Midbrain (tissue), 1 donor: ENCODE measurements at places on chromosomes 5 and 9.

- DNase-seq: peak; percentile 69
Observed at GRCh38 chr9:136981588-136982231, 1.1 kb upstream of the LCNL1 start.

DNA sequence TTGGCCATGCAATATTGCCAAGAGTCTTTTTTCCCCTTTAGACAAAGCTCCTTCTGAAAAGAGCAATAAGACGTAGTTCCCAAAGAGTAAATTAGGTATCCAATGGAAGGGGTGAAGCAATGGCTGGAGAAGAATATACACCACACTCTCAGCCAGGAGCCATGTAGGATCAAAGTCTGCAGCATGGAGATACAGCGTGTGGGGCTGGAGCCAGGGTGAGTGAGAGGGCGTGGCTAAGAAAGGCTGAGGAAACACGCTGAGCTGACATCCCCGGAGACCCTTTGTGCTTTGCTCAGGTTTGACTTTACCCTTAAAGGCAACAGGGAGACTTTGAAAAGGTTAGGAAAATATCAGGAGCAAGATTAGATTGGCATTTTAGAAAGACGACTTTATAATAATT is 87.1 kb upstream of the ELL2 start:
- DNase-seq: no peak

- DNase-seq: no peak
Observed at GRCh38 chr5:69432412-69433206, 17.7 kb downstream of the MARVELD2 start.

- no peak for DNase-seq
Observed at GRCh38 chr5:51398875-51399642, 15.8 kb downstream of the ISL1 start.

DNA sequence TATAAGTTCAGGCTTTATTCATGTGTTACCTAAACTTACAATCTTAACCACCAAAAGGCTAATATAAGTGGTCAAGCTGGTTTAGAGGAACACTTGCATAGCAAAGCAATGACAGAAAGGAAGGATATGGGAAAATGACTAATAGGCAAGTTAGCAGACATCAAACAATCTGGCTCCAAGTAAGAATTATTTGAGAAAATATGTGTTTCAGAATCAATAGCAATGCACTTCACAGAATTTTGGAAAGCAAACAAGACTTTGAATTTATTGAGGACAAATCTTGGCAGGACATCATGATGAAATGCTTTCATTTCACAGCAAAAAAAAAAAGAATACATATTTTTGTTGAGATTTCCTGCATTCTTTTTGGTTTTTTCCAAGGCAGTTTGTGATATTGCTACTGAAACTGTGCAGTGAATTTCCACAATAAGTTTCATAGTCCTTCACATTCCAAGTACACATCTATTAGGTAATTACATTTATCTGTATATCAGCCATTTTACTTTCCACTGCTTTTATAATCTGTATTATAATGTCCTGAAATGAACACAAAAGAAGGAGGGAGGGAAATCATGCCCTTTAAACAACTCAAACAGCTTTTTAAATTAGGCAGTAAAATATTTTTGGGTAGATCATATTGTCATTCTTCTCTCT is 417.9 kb downstream of the NR2F1-AS1 start:
- DNase-seq: no peak

DNA sequence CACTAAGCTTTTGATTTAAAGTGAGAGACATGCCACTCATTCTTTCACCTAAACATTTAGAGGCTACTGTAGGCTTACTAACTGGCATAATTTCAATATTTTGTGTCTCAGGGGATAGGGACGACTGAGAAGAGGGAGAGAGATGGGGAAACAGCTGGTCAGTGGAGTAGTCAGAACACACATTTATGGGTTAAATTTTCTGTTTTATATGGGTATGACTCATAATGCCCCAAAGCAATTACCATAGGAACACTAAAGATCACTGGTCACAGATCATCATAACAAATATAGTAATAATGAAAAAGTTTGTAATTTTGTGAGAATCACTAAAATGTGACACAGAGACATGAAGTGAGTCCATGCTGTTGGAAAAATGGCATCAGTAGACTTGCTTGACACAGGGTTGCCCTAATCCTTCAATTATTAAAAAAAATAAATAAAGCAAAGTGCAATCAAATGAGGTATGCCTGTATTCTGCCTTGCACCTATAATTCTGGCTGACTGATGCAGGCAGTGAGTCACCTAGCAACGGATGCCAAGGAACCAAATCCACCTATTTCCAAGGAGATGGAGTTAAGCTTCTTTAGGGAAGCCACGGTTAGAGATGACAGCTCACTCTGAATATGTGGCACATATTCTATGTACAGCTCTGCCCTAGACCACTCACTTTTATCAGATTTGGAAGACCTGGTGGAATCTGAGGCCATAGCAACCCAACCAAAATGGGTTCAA is 166.1 kb downstream of the MARCHF11 start:
- no peak for DNase-seq

DNA sequence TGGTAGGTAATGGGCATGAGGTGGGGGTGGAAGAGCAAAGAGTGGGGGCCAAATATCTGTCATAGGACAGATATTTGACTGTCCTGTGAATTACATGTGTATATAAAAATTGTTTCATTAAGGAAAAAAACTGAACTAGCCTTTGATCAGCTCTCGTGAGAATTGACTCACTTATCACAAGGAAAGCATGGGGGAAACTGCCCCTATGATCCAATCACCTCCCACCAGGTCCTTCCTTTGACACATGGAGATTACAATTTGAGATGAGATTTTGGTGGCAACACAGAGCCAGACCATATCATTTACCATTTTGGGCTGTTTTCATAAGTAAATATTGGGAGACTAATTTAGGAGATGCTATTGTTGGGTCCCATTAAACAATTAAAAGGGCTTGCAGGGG is 63.2 kb upstream of the FYB1 start:
- DNase-seq: no peak

- DNase-seq: no peak
Observed at GRCh38 chr9:93614830-93615468, 38.6 kb downstream of the PHF2 start.

DNA sequence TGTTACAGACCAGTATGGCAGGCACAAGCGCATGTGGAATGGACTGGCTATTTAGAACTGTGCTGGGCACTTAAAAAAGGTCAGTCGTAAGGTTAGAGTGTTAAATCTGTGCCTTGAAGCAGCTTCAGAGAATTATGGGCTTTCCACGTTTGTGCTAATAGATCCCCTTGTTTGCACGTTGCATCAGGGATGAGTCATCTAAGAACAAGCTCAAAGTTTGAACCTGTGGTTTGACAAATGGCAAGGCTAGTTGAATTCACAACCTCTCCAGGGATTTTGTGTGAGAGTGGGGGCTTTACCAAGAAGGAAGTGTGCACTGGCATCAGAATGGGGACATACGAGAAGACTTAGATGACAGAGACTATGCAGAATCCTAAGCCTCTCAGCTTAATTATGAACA is 249.6 kb downstream of the IRX1 start:
- DNase-seq: no peak

DNA sequence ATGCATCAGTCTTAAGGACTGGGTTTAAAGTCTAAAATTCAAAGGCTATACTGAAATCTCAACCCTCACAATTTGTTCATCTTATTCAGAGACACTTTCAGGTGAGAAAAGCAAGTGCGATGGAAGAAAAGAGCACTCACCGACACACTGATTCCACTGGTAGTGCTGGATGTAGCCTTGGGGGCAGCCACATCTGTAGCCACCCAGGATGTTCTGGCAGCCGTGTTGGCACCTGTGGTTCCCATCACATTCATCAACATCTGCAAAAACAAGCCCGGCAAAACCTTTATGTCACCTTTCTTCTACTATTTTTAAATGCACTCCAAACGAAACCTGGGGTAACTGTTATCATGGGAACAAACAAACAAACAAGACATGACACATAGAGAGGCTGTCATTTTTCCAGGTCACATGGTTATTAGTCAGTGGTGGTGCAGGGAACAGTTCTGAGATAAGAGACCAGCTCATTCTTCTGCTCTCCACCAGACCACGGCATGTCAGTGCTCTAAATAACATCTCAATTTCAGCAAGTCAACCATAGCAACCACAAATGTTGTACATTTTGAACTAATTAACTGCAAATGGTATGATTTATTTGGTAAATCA is 188.4 kb downstream of the SLC12A2 start:
- DNase-seq: no peak

GRCh38 chr5:132477784-132478365 is 12.7 kb downstream of the IRF1 start:
- DNase-seq: no peak

- DNase-seq: no peak
Observed at GRCh38 chr5:14600846-14601245, 19.3 kb downstream of the OTULINL start.

DNA sequence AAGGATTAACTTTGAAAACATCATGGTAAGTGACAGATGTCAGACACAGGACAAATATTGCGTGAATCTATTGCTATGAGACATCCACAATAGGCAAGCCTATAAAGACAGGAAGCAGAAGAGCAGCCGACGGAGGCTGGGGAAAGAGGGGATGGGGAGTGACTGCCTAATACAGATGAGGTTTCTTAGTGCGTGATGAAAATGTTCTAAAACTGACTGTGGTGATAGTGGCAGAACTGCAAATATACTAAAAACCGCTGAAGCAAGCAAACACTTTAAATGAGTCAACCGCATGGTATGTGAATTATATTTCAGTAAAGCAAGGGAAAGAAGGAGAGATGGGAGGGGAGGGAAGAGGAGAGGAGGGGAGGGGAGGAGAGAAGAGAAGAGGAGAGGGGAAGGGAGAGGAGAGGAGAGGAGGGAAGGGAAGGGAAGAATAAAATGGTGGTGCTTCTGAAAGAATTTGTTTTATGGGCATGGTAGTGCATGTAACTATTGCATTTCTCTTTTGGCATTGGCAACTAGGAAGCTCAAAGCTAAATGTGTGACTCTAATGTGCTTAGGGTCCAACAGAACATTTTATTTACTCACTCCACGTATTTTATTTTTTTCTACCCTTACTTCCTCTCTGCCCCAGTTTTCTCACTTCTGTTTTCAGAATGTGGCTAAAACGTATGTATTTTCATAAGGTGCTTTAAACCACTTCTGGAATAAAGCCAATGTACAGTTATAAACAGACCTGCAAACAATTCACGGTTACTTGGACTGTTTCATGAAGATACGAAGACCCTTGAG is 21.3 kb downstream of the AKNA start:
- no peak for DNase-seq

GRCh38 chr5:78691084-78691960 is 42.8 kb upstream of the LHFPL2 start:
- no peak for DNase-seq

DNA sequence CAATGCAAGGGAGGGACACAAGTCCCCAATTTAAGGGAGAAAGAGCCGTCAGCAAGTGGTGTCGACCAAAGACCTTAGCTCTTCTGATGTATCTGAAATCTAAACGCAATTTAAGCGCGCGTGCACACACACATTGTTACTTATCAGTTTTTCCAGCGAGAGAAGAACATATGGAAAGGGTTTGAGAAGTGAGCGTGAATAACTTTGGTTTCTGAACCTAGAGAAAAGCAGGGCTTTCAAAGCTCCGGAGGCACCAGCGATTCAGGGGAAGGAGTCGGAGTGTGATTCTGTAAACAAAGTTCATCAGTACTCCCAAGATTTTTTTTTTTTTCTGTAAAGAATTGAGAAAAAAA is 191.8 kb downstream of the MEF2C start:
- no peak for DNase-seq

DNA sequence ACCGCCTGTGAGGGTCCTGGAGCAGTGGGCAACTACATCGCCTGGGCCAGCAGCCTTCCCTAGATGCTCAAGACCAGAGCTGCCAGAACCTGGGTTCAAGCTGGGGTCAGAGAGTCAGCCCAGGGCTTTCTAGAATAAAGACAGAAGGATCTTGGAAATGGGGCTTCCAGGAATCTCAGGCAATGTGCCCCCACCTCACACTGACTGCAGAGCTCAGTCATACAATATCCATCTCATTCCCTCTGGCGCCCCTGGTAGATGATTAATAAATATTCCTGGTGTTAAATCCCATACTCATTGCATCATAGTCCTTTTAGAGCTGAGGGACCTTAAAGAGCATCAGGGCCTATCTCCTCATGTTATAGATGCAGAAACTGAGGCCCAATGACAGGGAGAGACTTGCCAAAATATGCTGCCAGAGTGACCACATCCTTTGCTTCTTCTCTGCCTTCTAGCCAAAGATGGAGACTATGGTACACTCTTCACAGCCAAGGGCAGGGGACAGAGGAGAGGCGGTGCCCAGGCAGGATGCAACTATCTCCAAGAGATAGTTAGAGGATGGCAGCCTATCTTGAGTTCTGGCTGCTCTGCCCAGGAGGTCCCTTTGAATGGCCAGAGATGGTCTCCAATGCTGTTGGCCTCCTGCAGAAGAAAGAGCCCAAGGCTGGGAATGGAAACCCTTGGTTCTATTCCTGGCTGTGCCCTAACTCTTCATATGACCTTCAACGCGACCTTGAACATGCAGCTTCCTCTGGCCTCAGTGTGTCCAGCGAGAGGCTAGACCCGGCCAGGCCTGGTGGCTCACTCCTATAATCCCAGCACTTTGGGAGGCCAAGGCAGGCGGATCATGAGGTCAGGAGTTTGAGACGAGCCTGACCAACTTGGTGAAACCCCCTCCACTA is 36.2 kb upstream of the IL17B start:
- no peak for DNase-seq

GRCh38 chr9:112535811-112536210 is 49.2 kb downstream of the KIAA1958 start:
- no peak for DNase-seq

DNA sequence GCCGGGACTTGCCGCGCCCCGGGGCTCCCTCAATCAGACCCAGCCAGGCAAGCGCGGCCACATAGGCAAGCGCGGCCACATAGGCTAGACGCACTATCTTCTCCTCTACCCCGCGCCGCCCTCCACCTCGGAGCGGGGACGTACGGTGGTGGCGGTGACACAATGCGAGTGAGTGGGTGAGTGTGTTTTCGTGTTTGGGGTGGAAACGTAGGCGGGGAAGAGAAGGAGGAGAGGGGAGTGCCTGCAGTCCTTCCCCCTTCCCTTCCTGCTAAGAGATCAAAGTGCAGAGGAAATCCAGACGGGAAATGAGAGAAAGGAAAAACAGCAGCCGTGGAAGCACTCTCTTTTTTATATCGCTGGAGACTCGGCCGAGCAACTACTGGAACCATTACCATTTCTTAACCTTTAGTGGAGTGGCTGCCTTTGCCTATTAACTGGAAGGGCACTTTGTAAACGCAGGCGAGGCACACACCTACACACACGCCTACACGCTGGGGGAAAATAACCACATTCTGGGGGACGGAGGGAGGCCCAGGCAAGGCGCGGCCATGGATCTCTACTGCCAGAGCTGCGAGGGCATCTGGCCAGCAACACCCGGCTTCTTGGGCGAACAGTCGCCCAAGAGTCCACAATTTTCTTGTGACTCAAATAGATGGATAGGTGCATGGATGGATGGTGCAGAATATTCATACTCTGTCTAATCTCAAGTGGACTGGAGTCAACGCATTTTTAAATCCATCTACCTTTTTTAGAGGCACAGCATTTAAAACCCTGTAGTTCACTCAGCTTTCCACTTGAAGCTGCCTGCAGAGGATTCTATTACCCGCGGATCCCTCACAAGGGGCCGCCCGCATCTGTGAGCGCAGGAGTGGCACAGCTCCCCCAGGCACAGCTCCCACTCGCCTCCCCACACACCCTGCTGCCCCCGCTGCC is 2.1 kb downstream of the EDIL3 start:
- DNase-seq: peak; percentile 75

GRCh38 chr5:94274707-94275106 is 343.7 kb downstream of the KIAA0825 start:
- DNase-seq: no peak
